ENCODE measurements at places on chromosomes 16 and 17.

- peak; percentile 64 for DNase-seq
These were observed 16.8 kb downstream of the NQO1 start for GRCh38 chr16:69709456-69710084.

DNA sequence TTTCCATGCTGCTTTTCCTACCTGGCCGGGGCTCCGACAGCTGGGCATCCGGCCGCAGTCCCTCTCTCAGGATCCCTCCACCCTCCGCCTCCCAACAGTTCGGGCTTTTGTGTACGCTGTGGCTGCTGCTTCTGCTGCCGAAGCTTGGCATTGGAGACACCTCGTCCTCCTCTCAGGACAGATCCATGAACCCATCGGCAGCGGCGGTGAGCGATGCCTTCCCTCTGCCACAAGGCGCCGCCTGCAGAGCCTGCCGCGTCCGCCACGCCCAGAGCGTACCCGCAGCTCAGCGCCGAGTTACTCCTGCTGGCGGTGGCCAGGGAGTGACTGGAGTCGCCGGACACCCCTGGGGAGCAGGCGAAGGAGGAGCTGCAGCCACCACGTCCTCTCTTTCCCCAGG lies 2032.8 kb downstream of the TP53TG3F start:
- DNase-seq: no peak

DNA sequence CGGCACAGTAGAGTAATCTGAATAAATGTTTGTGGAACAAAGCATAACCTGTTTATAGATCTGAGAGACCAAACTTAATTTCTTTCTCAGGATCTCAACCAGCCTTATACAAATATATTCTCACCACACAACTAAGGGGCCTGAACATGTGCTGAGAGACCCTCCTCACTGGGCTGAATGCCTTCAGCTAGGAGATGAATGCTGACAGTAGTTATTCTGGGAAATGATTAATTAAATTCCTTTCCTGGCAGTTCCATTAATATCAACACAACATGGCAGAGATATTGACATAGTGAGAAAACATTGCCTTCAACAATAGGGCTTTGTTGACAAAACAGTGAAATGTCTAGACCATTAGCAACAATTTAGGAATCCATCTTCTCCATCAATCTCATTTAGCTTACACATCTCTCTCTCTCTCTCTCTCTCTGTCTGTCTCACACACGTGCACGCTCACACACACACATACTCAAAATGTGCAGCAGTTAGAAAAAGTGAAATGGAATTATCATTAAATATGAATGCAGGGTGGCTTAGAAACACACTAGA lies 780.8 kb upstream of the CDH8 start:
- no peak for DNase-seq

DNA sequence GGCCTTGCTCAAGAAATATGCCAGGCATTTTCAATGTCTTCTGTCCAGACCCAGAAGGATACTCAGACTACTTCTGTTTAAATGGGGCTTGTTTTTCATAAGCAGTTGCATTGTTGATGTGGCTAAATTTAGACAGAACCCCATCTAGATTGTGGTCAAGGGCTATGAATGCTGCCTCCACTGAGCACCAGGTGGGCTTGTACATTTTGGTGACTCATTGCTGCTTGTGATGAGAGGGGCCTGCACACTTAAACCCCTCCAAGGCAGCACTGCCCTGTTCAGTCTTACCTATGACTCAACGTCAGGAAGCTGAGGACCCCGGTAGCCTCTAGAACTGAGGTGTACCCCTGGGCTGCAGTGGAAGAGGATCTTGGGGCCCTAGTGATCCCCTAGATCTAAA lies 144.0 kb downstream of the PRKCA start:
- no peak for DNase-seq

GRCh38 chr16:66429290-66429962 lies 2.3 kb downstream of the BEAN1 start:
- DNase-seq: no peak

GRCh38 chr17:72900654-72900971 lies 191.9 kb downstream of the SLC39A11 start:
- peak; percentile 46 for DNase-seq

DNA sequence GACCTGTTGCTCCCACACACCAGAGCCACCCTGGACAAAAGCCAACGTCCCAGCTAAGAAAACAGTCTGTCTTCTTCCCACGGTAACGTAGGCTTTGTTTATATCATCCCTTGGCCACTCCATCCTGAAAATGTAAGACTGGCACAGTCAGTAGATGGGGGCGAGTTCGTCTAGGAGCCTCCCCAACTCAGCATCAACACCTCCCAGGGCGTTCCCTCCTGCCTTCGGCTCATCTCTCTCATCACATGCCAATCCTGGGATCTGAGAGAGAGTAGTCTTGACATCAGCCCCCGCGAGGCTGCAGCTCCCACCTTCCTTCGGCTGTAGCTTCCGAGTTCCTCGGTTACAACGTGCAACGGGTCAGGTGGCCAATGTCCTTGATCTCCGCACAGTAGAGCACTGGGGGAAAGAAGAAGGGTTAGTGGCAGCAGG lies 894 bp downstream of the RNF227 start:
- no peak for DNase-seq

- DNase-seq: peak; percentile 31
These were observed 14.0 kb downstream of the FMNL1 start for GRCh38 chr17:45235416-45236281.

DNA sequence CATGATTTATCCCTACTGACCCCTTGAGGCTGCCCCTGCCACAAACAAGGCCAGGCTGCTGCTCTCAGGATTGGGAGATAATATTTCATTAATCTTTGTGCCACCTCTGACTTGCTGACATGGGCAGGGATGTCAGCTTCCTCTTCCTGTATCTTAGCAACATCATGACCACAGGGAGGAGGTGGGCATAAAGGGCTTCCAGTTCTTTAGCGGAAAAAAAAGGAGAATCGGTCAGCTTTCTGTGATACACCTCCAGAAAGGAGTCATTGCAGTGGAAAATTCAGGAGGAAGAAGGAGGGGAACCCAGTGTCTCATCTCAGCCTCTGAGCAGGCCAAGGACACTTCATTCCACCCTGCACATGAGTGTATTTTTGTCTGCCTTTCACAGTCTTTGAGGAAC lies 206.8 kb upstream of the SDK2 start:
- no peak for DNase-seq

DNA sequence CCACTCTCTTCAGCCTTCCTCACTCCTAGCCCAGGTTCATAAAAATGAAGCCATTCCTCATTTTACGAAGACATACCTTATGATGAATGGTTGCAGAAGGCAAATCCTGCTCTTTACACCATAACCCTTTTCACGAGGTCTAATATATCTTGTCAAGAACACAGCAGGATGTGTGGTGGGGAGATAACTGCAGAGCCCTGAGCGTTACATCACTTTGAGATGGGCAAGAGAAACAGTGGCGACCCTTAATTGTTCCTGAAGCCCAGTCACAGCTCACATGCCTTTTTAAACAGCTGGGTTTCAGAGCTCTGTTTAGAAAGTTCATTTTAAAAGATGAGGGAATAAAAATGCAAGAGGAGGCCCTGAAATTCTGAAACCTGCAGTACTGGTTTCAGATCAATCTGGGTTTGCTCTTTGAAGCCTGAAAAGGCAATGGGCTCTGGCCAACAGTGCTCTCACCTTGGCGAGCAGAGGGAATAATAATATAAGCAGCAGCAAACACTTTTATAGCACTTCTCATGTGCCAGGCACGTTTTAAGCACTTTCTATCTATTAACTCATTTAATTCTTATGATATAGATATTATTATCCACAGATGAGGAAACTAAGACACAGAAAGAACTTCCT lies 2.9 kb downstream of the FAM117A start:
- no peak for DNase-seq

DNA sequence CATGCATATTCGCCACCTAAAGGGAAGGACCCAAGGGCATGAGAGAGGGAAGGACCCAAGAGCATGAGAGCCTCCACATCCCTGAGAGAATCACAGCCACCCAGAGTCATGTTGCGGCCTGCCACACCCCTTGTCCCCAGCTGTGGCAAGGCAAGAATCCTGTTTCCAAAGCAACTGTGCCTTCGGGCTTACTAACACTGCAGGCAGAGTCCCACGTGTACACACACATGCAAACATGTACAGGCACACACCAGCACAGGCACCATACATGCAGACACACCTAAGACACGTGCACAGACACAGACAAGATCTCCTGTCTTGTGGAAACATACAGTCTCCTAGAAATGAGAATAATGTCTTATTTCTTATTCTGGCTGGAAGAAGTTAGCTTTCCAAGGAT lies 92.4 kb upstream of the CDYL2 start:
- DNase-seq: no peak

GRCh38 chr16:19872935-19873334 lies 11.7 kb downstream of the GPRC5B start:
- DNase-seq: no peak

DNA sequence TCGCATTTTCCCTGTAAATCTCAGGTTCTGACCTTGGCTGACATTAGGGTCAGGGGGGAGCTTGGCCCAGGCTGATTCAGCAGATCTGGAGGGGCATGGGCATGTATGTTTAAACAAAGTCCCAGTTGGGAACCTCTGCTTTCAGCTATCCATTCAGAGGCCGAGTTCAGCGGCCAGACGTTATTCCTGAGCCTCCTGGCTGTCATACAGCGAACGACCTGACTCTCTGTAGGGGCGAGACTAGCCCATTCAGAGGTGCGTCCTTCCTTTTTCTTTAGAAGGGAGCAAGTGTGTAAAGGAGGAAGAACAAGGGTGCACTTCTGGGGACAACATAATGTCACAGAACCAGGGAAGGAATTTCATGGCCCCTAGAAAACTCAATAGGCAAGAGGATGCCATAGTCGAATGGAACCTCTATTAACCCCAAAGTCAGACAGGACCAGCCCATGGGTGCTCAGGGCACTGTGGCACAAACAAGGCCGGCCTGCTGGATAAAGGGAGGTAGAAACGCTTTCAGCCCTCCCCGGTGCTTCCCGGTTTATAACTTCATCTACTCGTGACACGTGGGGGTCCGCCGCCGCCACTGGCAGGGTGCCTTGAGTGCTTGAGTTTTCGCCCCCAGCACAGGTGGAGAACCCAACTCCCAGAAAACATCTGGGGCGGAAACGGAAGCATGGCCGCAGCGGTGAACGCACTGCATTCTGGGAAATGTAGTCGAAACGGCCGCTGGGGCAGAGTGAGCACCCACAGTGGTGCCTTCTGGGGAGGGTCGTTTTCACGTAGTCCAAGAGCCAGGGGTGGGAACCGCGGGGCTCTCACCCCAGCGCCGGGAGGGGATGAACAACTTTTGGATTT lies 33.2 kb upstream of the PLCG2 start:
- no peak for DNase-seq

Measured in NCI-H1436 treated with DMSO at 0.1 percent for 48 hours (cell line).